ENCODE measurements at places on chromosomes 7 and 10.

GRCh38 chr10:48957361-48958151 lies 17.9 kb upstream of the LRRC18 start:
- no peak for DNase-seq

DNA sequence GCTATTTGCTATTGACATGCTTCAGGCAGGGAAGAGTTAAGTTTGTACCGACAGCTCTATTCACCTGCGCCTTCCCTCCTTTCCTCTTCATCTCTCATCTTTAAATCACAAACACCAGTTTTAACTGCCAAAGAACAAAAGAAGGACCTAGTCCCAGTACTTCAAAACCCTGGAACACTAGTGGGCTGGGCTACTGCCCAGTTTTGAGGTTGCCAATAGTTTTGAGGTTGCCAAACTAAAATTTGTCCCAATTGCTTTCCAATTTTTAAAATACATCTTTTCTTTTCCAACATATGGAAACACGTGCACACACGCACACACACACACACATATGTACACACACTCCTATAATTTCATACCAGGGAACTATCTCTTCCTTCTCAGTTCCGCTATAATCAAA lies 130.6 kb upstream of the SLC26A5 start:
- DNase-seq: no peak

DNA sequence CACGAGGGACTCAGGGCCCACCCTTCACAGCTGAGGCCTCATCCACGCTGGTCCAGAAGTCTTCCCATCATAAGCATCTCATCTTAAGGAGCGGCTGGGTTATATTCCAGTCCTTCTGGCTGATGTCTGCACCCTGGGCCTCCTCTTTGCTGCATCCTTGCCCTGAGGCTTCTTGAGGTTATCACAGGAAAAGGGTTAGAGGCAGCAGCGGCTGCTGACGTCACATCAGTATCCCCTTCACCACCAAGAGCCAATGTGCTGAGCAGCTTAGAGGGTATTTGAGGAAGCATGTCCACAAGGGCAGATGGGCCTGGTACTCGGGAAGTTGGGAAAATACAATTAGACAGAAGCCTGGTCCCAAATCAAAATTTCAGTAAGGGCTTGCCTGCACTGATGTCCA lies 125.1 kb downstream of the PLXNA4 start:
- no peak for DNase-seq

DNA sequence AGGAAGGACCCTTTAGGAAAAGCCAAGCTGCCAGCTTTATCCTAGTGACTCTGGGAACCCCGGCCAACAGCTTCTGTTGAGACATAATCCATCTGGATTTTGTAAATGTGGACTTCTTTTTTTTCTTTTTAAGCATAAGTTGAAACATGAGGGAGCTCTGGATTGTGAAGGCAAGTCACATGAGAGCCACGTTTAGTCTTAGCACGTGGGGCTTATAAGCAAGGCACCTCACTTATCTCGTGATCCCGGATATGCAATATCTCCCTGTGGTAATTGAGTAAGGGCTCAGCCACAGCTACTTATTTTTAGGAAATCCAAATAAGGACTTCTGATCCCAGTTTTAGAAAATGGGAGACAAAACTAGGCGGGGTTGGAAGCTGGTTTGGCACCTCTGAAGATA lies 111.2 kb upstream of the PTN start:
- no peak for DNase-seq

DNA sequence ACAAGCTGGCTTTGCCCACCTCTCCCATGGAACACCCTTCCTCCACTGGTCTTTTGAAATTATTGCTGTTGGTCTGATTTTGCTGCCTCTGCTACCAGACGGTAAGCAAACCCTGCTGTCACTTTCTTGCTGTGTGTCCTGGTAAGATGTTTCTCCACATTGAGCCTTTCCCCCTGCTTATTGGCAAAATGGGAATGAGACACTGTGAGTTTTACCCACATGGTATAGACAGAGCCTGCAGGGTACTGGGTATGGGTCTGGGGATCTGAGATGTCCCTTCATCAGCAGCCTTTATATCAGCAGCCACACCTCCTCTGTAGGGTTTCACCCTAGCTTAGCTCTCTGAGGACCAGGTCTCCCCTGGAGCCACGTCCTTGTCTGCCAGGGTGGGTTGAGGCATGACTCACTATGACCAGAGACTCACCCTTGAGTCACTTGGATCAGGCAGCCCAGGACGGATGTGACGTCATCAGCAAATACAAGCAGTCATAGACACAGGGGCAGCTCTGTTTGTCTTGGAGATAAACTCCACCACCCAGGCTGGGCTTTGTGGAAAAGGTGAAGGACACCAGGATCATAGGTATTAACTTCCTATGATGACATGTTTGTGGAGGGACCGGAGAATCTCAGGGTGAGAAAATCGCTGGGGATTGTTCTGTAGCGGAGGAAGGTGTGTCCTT lies 17.9 kb upstream of the BAIAP2L1 start:
- DNase-seq: peak; percentile 69

DNA sequence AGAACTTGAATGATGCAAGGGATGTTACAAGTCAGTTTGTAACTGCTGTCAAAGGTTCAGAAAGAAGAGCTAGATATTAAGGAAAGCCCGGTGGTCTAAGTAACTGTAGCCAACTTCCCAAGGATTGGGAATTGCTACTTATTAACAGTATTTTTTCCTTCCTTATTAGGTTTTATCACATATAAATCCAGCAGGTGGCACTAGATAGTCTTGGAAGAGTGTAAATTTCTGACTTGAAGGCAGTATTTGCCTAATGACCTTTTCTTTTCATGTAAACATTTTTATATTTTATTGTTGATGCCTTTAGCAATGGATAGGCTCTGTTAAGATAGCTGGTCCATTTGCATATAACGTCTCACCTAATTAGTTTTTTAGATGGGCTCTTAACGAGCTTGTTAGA lies 51.2 kb downstream of the ANLN start:
- DNase-seq: peak; percentile 9

DNA sequence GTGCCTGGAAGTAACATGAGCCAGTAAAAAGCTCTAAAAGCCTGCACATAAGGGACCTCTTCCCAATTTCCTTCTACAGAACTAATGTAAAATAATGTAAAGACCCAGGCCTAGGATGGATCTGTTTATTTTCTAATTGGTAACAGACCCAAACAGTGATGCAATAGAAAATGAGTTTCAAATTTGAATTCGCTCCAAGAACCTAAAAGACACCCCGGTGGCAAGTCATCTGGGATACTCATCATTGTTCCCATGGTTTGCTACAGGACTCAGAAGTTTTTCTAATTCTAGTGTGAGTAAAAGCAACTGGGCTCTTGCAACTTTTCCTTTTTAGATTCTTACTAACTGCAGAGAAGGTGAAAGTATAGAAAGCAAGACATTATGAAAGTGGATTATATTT lies 271.3 kb upstream of the CACNA2D1 start:
- DNase-seq: peak; percentile 65

DNA sequence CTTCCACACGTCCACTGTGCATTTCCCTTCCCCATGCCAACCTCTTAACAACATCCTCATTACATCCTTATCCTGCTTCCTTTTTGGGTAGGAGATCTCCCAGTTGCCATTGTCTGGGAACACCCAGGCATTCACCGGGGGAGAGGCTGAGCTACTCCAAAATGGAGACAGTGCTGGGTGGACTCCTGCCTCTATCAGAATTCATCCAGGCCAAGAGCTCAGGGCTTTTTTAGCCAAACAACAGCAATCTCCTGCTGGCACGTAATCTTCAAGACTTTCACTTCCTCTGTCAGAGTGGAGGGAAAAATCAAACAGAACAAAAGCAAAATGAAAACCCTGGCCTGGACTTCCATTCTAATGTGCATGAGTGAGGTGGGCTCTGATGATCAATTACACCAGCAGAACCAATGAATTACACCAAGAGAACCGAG lies 245.0 kb downstream of the PRPF18 start:
- no peak for DNase-seq

DNA sequence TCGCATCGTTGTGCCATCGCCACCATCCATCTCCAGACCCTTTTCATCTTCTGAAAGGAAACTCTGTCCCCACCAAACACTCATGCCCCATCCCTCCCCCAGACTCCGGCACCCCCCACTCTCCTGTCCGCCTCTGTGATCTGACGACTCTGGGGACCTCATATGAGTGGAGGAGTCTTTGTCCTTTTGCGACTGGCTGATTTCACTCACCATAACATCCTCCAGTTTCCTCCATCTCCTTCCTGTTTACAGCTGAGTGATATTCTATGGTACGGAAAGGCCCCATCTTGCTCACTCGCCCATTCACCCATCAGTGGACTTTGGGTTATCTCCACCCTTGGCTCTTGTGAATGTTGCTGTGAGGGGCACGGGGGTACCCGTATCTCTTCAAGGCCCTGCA lies 11.8 kb upstream of the INSIG1 start:
- DNase-seq: no peak

DNA sequence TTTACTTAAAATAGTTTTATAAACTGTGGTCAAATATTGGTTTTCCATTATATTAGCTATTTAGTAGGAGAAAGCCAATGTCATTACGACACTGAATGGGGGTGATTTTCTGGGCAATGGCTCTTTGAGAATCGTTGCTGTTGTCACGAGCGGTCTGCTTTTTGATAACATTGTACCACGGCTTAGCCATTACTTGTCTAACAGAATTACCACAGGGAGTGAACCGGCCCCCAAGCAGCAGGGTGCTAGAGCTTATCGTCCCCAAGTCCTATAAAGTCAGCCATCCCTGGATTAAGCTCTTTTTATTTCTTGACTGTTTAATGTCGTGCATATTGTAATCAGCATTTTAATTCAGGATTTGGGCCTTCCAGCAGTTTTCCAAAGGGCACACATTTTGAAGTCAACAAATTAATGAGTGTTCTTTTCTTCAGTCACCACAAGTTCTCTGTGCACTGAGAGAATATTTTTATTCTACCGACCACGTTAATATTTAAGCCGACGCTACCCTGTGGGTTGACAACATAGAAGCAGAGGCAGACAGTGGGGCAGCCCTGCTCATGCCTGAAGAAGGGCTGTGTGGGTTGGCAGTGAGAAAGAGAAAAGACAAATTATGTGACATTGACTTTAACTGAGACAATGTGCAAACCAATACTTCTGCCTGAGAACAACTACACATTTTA lies 125.8 kb downstream of the ICA1 start:
- DNase-seq: no peak

DNA sequence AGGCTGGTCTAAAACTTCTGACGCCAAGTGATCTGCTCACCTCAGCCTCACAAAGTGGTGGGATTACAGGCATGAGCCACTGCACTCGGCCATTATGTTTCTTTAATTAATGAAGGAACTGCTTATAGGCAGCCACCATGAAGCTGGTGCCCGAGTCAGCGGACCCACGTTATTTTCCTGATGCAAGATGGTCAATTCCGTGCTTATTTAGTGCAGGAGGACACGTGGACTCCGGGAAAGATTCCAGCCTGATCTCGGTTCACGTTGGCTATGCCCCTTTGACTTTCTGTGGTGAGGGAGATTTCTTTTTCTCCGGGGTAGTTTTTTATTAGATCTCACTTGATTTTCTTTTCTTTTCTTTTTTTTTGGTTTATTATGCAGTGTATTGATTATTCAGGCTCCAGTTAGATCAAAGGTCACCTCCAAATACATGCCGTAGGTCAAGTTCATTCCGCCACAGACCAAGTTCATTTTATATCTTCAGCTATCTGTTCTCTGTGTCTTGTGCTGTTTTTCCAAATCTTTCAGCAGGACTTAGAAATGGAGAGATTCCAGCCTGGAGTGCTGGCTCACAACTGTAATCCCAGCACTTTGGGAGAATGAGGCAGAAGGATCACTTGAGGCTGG lies 8.3 kb downstream of the CAMK1D start:
- DNase-seq: no peak

DNA sequence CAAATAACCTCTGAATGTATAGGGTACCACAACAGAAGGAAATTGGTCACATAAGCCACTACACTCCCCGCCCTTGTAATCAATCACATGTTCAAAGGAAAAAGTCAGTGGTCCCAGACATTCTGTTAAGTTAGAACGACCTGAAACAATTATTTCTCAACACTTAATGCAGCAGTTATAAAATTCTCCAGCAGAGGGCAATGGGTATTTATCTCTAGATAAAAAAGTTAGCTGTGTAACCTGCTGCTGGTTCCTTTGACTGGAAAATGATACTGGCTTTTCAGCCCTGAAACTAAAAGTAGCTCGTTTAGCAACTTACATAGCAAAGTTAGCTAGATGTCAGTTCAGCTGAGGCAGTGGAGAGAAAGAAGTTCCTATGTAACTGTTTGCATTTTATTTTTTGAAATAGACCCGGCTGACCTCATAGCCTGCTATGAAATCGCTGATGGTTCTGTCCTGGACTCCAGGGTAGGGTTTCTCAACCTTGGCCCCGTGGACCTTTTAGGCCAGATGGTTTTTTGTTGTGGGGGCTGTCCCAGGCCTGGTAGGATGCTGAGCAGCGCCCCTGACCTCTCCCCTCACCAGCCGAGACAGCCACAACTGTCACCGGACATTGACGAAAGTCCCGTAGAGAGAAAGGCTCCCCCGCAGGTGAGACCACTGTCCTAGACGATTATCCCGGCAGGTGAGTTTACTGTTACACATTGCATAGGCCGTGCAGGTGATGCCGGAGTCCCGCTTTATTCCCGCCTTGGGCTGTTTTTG lies 40.2 kb upstream of the PROSER2 start:
- DNase-seq: peak; percentile 17

GRCh38 chr7:100540073-100540723 lies 1.2 kb downstream of the AGFG2 start:
- DNase-seq: no peak

GRCh38 chr7:4256286-4256685 lies 425.8 kb upstream of the FOXK1 start:
- no peak for DNase-seq

DNA sequence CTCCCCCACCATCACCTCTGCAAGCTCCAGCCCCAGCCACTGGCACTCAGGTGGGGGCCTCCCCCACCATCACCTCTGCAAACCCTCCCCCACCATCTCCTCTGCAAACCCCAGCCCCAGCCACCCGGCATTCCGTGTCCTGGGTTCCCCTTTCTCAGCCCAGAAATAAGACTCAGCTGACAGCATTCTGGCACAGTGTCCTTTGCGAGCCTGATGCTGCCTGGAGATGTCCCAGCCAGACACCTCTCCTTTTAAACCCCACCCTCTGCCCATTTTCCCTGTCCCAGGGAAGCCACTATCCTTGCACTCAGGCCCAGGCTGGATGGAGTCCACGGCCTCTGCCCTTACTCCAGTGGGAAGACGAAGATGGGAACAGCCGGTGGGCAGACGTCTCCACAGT lies 49.8 kb downstream of the ELFN1 start:
- DNase-seq: no peak

DNA sequence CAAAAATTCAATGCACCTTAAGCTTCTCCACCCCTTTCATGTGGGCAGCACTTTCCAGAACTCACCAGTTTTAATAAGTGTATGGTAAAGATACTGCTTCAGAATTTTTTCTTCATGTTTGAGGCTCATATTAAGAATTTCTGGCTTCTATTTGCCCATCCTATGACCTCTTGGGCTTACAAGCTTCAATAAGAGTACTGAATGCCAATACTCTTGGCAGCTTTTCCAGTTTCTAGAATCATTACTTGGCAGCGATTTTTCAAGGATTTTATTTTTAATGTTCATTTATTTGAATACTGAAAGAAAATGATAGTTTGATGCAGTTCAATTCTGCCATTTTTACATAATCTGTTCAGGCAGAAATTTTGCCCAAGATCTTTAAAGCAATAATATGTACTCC lies 242.1 kb upstream of the KCND2 start:
- DNase-seq: no peak

- DNase-seq: no peak
Measured at GRCh38 chr10:30420766-30421165, 13.2 kb upstream of the MAP3K8 start.
